Transverse colon (tissue), 4 donors: ENCODE measurements at places on chromosomes 4 and X.

- no peak for DNase-seq
Measured at GRCh38 chr4:139768366-139768765, 102.7 kb downstream of the MGST2 start.

GRCh38 chr4:14383652-14384051 is 618.6 kb upstream of the CPEB2 start:
- DNase-seq: no peak

- no peak for DNase-seq
Measured at GRCh38 chr4:176949029-176949428, 156.3 kb upstream of the VEGFC start.

- no peak for DNase-seq
Measured at GRCh38 chrX:111181951-111182350, 86.0 kb downstream of the PAK3 start.

GRCh38 chr4:26542991-26543390 is 40.9 kb upstream of the TBC1D19 start:
- no peak for DNase-seq

GRCh38 chr4:87863486-87863885 is 30.7 kb downstream of the MEPE start:
- DNase-seq: no peak

DNA sequence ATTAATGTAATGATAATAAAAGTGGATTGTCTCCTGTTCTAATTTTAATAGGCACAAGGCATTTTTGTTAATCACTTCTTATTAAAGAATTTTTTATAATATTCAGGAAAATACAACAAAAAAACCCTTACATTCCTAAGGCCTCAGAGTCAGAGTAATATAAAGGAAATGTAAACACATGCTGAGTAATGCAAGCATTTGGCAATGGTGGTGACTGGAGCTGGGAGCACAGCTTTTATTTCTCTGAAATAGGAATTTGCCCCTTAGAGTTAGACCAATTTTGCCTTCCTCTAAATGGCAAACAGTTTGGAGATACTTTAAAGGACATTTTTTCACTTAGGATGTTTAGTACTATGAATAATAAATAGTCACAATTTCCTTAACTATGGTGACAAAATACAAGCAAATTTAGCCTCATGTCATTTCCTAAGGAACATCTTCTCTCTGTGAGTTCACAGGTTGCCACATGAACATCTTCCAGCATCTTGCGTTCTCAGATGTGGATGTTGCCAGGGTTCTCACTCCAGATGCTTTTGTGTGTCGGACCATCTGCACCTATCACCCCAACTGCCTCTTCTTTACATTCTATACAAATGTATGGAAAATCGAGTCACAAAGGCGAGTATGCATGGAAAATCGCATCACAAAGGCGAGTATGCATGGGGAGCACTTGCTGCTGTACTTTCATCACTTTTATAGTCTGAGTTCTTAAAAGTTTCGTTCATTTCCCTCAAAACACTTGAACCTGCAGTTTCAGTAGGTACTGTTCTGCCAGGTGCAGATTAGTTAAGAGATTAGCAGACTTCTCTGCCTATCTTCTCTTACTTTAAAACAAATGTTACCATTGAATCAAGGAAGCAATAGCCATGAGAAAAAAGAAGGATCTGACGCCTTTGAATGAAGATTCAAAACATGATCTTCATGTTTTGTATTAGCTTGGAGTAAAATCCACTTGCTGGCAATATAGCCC is 15.9 kb upstream of the F11 start:
- DNase-seq: no peak

DNA sequence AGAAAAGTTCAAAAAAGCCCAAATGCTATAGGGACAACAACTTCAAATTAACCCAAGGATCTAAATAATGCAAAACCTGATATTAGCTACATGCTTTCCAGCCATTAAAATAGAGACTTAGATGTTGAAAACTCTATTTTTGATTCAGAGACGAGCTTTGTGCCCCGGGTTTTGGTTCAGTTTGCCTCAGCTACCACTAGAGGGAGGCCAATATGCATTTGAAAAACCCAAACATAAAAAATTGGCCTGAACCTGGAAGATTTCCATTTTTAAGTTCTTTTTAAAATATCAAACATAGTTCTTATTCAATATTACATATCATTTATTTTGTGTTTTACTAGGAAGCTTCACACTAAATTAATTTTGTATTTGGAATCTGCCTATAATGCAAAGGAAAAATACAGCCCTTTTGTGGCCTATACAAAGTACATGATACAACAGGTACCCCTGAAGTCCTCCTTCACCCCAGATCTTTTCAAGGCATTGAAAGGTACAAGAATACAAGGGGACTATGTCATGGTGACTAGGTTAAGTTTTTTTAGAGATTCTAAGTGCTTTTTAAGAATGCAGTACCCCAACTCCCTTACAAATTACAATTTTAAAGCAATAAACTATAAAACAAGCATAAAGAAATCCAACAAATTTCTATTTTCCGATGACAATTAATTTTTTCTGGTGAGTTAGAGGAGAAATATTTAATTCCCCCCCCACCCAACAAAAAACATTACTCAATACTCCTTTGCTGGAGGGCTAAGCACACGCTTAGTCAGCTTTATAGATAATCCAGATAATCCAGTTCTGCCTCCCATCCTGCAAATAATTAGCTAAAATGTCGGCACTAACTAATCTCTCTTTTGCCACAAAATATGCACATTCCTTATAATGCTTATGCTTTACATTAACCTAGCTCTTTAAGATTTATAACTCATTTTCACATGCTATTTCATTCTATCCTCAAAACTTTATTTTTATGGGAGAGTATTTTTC is 97.7 kb upstream of the PTPN13 start:
- peak; percentile 16 for DNase-seq

DNA sequence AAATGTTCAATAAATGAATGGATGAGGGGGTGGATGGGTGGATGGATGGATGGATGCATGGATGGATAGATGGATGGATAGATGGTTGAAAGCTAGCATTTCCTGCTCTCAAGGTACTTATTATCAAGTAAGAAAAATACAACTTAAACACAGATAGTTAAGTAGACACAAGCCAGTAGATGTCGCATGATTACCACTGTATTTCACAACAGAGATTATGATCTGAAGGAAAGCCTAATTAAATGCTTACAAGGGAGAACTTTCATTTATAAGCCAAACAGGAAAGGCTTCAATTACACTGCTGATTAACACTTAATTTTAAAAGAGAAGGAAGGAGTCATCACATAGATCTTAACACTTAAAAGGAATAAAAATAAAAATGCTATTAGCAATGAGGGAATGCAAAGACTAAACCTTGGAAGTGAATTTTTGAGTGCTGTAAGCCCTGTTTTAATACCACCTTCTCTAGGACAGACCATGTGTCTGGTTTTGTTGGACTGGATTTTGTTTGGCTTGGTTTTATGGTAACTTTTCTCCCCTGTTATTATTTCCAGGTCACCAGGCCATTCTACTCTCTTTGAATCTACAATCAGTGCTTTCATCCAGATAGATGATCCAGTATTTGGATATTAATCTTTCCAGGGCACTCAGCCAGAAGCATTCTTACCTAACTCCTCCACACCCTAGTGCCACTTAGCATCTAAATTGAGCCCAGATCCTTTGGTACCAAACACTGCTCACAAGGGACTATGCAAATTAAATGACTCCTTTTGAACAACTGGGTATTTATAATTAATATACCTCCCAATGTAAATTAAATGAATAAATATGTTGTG is 75.5 kb upstream of the SLC39A8 start:
- no peak for DNase-seq

DNA sequence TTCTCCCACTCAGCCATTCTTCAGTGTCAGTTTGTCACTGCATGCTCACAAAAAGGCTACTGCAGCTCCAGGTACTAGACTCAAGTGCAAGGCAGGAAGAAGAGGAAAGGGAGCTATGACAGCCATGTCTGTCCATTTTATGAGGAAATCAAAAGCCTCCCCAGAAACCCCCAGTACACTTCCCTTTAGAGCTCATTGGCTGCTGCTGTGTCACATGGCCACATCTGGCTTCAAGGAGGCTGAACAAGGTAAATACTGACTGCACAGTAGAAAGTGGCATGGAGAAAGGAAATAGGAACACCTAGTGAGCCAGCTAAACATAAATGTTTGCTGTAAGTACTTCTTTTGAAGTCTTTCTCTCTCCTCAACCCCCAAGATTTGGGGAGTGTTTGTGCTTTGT is 67.2 kb upstream of the FRAS1 start:
- DNase-seq: no peak

DNA sequence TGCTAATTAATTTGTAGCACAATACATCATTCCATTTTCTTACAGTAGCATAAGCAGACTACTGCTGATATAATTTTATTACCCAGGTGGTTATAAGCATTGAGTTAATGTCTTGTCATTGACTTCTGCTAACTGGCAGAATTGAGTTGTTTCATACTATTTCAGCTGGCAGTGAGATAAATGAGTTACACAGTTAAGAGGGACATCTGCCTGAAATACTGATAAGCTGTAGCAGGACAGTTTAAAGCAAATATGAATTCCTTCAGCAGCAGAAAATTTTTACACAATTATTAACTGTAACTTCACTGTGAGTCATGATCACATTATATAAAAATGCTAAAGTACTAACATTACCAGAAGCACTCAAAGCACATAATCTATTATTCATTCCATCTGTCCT is 326.8 kb downstream of the INPP4B start:
- no peak for DNase-seq

DNA sequence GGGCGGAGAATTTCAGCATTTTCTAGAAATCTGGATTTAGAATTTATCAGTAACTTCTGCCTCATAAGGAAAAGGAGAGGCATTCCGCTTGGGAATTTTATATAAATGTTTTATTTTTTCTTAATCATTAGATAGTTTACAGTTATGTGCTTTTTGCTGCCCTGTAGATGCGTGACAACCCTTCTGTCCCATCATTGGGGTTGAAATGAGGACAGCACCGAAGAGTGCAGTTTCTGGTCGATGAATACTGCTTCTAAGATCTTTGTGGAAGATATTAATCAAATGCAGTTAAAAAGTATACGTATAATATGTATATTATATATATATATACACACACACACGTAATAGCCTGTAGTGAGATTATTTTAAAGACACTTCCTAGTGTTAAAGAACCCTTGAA is 1.5 kb downstream of the RBPJ start:
- DNase-seq: no peak

DNA sequence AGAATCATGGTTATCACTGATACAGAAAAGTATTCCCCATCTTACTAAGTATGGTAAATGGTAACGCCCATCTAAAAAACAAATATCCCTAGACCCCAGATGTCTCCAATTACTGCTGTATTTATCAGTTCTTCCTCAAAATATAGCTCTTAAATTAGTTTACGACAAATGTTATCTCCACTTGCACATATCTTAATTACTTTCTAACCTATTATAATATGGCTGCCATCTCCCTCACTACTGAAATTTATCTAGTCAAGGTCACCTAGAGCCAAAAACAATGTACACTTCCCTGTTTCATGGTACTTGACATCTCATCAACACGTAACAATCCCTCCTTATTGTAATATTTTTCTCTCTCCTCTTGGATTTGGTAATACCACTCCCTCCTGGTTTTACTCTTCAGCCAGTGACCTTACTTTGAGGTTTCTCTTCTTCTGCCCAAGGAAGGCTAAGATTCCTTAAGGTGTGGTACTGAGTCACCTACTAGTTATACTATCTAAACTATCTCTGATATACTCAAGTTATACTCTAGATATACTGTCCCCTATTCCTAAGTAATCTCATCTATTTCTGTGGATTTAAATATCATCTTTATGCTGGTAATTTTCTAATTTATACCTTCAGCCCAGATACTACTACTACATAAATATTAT is 8.6 kb downstream of the LCORL start:
- DNase-seq: no peak

- no peak for DNase-seq
Measured at GRCh38 chrX:134074151-134074550, 88.8 kb upstream of the GPC3 start.

- no peak for DNase-seq
Measured at GRCh38 chrX:39288592-39288991, 487.3 kb downstream of the MID1IP1 start.

GRCh38 chr4:28890949-28891775 is 1829.0 kb upstream of the PCDH7 start:
- DNase-seq: no peak

- no peak for DNase-seq
Measured at GRCh38 chr4:617644-618641, 7.4 kb upstream of the PDE6B start.

DNA sequence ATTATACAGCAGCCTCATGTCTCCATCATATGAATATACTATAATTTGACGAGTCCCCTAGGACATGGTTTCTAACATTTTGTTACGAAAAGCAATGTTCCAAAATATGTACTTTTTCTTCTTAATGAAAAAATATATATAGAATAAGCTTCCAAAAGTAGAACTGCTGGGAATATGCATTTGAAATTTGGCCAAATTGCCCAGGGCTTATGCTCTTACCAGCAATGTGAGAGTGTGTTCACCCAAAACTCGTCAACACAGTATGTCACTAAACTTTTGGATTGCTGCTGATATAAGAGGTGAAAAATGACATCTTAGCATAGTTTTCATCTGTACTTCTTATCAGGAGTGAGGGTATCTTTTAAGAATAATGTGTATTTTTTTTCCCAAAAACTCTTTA is 64.6 kb upstream of the STIM2 start:
- DNase-seq: no peak

DNA sequence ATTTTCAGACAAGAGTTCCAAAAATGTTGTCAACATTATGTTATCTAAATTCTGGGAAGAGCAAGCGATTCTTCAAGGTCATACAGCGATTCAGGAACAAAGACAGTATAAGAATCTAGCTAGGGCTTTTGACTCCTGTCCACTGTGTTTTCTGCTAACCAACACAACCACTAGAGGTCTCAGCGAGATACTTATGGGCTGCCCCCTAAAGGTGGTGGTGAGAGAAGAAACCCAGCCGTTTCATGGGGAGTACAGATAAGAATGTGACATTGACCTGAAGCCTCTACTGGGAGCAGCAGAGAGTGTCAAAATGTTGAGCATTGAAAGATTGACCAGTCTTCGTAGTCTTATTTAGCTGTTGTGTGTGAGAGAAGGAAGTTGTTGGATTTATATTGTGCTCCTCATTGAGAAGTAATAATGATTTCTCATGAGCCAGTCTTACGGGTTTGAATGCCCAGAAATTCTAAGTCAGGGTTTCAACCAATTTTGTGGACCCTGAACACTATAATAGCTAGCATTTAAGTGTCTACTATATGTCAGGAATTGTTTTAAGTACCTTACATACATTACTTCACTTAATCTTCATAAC is 168.3 kb downstream of the SPRY1 start:
- DNase-seq: peak; percentile 66

- DNase-seq: no peak
Measured at GRCh38 chr4:89243733-89244252, 63.8 kb downstream of the GPRIN3 start.

DNA sequence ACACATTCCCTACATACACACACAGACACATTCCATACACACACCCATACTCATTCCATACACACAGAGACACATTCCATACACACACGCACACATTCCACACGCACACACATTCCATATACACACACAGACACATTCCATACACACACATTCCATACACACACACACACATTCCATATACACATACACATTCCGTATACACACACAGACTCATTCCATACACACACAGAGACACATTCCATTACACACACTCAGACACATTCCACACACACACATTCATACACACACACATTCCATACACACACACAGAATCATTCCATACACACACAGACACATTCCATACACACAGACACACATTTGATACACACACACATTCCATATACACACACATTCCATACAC is 15.2 kb downstream of the LINC00632 start:
- no peak for DNase-seq

GRCh38 chrX:121479406-121479805 is 432.0 kb downstream of the GLUD2 start:
- DNase-seq: no peak

GRCh38 chr4:27846951-27847350 is 986.3 kb downstream of the STIM2 start:
- DNase-seq: no peak
